Inflammatory macrophage treated with lipopolysaccharide for 4 hours (primary cell): ENCODE measurements at places on chromosomes 6 and 20.
A peak's percentile ranks its signal among the peaks of the same experiment; 100 is the strongest.

GRCh38 chr6:13671548-13672127 is 40.0 kb downstream of the RANBP9 start:
- DNase-seq = peak; percentile 61

DNA sequence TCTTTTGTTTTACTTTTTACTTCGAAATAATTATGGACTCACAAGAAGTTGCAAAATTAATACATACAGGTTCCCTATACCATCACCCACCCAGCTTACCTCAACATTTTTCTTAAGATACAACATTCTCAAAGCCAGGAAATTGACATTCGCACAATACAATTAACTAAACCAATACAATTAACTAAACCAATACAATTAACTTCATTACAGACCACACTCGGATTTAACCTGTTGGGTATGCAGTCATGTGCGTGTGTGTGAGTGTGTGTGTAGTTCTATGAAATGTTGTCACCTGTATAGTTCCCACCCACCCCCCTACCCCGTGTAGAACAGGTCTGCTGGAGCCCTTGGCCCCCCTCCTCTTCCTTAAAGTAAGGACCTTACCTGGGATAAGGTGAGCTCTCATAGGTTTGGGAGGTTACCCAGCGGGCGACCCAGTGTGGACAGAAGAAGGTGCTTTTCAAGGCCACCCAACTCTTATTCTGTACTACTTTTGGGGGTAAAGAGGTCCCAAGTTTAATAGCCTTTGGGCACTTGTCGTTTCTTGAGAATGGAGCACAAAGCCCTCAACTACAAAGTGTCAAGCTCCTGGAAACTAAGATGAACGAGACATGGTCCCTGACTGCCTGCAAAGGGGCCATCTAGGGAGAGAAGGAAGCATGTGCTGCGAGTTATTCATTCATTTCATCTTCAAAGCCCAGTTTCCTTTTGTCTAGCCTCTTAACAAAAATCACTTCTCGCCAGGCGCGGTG is 544 bp upstream of the STK38 start:
- DNase-seq = no peak

GRCh38 chr6:132361101-132361500 is 40.2 kb downstream of the MOXD1 start:
- DNase-seq = no peak

DNA sequence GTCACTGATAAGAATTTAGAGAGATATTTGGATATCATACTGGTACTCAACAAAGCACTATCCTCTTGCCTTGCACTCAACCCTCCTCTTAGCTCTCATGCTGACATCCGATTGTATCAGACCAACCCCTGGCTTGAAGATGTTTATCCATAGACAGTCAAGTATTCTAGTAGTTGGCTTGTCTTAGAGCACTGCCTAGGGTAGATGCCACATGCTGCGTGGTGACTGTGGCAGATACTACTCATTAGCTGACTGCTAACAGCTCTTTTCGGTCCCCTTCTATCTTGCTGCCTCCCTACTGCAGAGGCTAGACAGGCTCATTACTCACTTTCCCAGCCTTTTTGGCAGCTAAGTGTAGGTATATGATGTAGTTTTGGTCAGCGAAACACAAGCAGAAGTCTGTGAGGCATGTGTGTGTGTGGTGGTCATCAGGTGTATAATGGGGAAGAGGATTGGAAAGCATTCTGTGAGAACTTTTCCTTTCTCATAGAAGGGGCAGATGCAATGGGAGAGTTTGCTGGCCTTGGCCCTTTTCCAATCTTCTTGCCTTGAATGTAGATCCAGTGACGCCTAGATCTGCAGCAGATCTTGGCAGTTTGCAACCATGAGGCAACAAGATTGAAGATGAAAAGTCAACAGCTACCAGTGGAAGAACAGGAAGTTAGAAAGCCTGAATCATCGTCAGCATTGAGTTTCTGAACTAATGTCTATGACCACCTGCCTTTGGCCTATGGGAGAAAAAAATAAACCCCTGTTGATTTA is 4.4 kb upstream of the IFNGR1 start:
- peak; percentile 96 for DNase-seq

DNA sequence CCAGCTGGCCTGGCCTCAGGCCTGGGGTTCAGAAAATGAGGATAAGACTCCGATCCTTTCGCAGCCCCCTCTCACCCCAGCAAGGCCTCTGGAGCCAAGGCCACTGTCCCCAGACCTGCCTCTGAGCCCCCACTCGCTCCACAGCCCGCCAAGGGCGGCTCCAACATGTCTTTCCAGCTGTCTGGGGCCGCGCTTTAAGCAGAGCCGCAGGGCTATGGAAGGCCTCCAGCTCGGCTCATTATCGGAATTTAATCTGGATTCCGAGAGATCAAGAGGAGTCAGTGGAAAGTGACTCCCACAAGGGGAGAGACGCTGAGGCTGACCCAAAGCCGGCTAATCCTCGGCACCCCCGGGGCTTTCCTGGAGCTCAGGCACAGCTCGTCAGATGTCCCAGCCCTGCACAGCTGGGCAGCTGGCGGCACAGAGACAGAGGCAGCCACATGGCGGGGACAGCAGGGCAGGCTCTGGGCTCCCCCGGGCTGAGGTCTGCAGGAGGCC is 41.8 kb downstream of the BMP7 start:
- DNase-seq = no peak

GRCh38 chr6:4903121-4903520 is 100.7 kb downstream of the RPP40 start:
- no peak for DNase-seq

DNA sequence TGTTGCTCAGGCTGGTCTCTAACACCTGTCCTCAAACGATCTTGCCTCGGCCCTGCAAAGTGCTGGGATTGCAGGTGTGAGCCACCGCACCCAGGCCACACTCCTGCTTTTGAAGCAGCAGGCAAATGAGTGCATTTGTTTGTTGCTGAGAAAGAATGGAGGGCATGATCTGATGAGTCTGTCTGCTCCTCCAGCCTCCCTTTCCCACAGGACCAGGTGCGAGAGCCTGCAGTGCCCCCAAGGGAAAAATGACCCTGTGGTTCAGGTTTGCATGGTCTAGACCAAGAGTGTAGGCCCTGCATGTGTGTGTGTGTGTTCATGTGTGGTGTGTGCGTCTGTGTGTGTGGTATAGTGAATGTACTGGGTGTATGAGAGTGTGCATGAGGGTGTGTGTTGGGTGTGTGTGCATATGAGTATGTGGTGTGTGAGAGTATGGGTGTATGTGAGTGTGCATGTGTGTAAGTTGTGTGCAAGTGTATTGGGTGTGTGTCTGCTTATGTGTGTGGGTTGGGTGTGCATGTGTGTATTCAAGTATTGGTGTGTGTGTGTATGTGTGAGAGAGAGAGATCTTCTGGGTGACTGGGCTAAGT is 22.8 kb upstream of the FOXC1 start:
- no peak for DNase-seq
